Body of pancreas (tissue), 4 donors: ENCODE measurements at places on chromosomes 7 and 10. TPM values are rescaled to one million over a fixed set of nuclear protein-coding genes. Genes with fewer than 3 reads are reported as not detected.

The HMX2 gene
- not detected for total RNA-seq

The GPER1 gene
- 1.0 TPM for total RNA-seq

DNA sequence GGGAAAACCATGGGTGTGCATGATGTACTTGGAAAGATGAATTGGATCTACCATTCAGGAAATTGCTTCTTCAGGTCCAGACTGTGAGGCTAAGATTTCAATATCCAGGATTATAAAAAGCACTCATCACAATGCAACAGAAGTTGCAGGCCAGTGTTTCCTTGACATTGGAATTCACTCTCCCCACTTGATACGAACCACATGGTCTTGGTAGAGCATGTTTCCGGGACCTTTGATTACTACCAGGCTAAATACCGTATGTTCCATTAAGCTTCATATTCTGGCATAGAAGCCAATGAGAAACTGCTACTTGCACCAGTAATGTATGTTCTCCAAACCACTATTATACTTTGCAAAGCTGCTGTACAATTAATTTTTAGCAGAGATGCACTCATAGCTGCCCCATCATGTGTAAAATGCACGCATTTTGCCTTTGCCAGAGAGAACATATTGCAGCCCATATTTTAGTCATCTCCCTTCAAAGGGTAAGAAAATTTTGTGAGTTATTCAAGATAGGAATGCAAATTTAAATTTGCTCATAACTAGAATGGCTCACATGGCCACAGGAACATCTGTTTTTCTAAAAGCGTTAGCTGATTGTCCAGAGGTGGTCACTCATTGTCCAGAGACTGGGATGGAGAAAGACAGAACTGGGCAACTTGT is 8.1 kb downstream of the FRMD4A start:
- no peak for DNase-seq

- DNase-seq, result no peak
Measured at GRCh38 chr10:82472406-82473335, 597.7 kb downstream of the NRG3 start.

- no peak for DNase-seq
Measured at GRCh38 chr7:45347804-45348203, 190.2 kb downstream of the RAMP3 start.

DNA sequence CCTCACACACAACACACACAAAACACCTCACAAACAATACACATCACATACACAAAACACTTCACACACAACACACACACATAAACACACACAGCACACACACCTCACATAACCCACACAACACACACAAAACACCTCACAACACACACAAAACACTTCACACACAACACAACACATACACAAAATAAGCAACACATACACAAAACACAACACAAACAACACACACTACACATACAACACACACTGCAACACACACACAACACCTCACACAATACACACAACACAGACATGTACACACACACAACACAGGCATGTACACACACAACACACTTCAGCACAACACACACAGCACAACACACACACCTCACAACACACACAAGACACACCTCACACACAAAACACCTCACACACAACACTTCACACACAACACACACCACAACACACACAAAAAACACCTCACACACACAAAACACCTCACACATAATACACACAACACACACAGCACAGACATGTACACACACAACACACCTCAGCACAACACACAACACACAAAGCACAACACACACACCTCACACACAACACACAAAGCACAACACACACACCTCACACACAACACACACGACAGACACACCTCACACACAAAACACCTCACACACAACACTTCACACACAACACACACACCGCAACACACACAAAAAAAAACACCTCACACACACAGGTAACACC is 107.5 kb downstream of the TNS3 start:
- no peak for DNase-seq

GRCh38 chr10:51744235-51745000 is 45.0 kb upstream of the CSTF2T start:
- DNase-seq, result no peak
